A549 treated with AZD2906 at 1 μM for 4 hours (cell line): ENCODE measurements at places on chromosomes 12 and 14. TPM values are rescaled to one million over a fixed set of nuclear protein-coding genes. Genes with fewer than 3 reads are reported as not detected.

The TEX22 gene
- 0.10 to 0.20 TPM (median 0.14 TPM) in 5 replicates for total RNA-seq

The ACSS3 gene
- total RNA-seq, result 0.03 TPM in 1 of 5 replicates, not detected in the others

The STON2 gene
- 1.5 to 2.2 TPM (median 1.7 TPM) in 5 replicates for total RNA-seq

The L2HGDH gene
- total RNA-seq, result 8.5 to 12.0 TPM (median 9.9 TPM) in 5 replicates

The LRRC9 gene
- total RNA-seq, result not detected in 5 replicates

The PIWIL1 gene
- 0.05 to 0.14 TPM in 2 of 5 replicates, not detected in the others for total RNA-seq

The BIN2 gene
- 0.08 to 0.17 TPM (median 0.13 TPM) in 5 replicates for total RNA-seq

The CLEC4D gene
- not detected in 5 replicates for total RNA-seq

The PRIM1 gene
- 22.5 to 29.6 TPM (median 23.8 TPM) in 5 replicates for total RNA-seq

The SLC2A13 gene
- 2.4 to 3.2 TPM (median 2.8 TPM) in 5 replicates for total RNA-seq

The FBLN5 gene
- total RNA-seq, result 5.5 to 7.3 TPM (median 5.9 TPM) in 5 replicates

The LALBA gene
- total RNA-seq, result not detected in 5 replicates

The TAS2R10 gene
- total RNA-seq, result 0.06 to 0.09 TPM in 2 of 5 replicates, not detected in the others

The ACRBP gene
- total RNA-seq, result 0.13 to 0.28 TPM (median 0.17 TPM) in 3 of 5 replicates, not detected in the others

The MMP17 gene
- total RNA-seq, result 8.1 to 12.1 TPM (median 10.5 TPM) in 5 replicates

The HOXC9 gene
- 12.9 to 13.9 TPM (median 13.4 TPM) in 5 replicates for total RNA-seq

The A2M gene
- 0.14 to 0.24 TPM (median 0.14 TPM) in 4 of 5 replicates, not detected in the other for total RNA-seq

The CSAD gene
- total RNA-seq, result 4.8 to 6.8 TPM (median 5.9 TPM) in 5 replicates

The KERA gene
- total RNA-seq, result not detected in 5 replicates

The RTN1 gene
- 0.02 to 0.17 TPM in 2 of 5 replicates, not detected in the others for total RNA-seq

The FITM1 gene
- 0.10 to 0.13 TPM in 2 of 5 replicates, not detected in the others for total RNA-seq

The KRT7 gene
- 5,269 to 6,220 TPM (median 5,903 TPM) in 5 replicates for total RNA-seq

The FLVCR2 gene
- total RNA-seq, result 14.0 to 16.0 TPM (median 14.8 TPM) in 5 replicates

The RDH5 gene
- total RNA-seq, result 1.9 to 2.6 TPM (median 2.1 TPM) in 5 replicates

The KRT74 gene
- 0.02 to 0.03 TPM in 2 of 5 replicates, not detected in the others for total RNA-seq

The RNF41 gene
- 21.7 to 26.5 TPM (median 25.1 TPM) in 5 replicates for total RNA-seq

The EXOC3L4 gene
- 0.60 to 2.3 TPM (median 1.7 TPM) in 5 replicates for total RNA-seq

The ANO2 gene
- total RNA-seq, result 0.07 to 0.21 TPM (median 0.15 TPM) in 5 replicates

The GRIP1 gene
- total RNA-seq, result 2.9 to 6.4 TPM (median 3.6 TPM) in 5 replicates

The ALDH6A1 gene
- 2.0 to 3.1 TPM (median 2.6 TPM) in 5 replicates for total RNA-seq

The DTX1 gene
- total RNA-seq, result 0.26 to 0.45 TPM (median 0.36 TPM) in 5 replicates

The RNASE3 gene
- total RNA-seq, result not detected in 5 replicates

The METAP2 gene
- 113 to 193 TPM (median 120 TPM) in 5 replicates for total RNA-seq

The CRACR2A gene
- 0.86 to 1.9 TPM (median 1.5 TPM) in 5 replicates for total RNA-seq

The MYF5 gene
- total RNA-seq, result not detected in 5 replicates

The GPR132 gene
- 0.40 to 0.68 TPM (median 0.55 TPM) in 5 replicates for total RNA-seq

The ATF7 gene
- total RNA-seq, result 16.4 to 18.3 TPM (median 18.0 TPM) in 5 replicates

The TSPAN9 gene
- total RNA-seq, result 42.3 to 58.5 TPM (median 53.0 TPM) in 5 replicates

The KRT6A gene
- 10.0 to 14.8 TPM (median 12.1 TPM) in 5 replicates for total RNA-seq

The TGFB3 gene
- total RNA-seq, result 0.53 to 0.84 TPM (median 0.68 TPM) in 5 replicates

The RPGRIP1 gene
- total RNA-seq, result 0.10 to 0.31 TPM (median 0.18 TPM) in 5 replicates

The LAG3 gene
- total RNA-seq, result 0.83 to 1.6 TPM (median 1.4 TPM) in 5 replicates

The ACSM4 gene
- total RNA-seq, result not detected in 5 replicates

The SLCO1A2 gene
- total RNA-seq, result 0.17 TPM in 1 of 5 replicates, not detected in the others

The OR6S1 gene
- not detected in 5 replicates for total RNA-seq

The AQP5 gene
- not detected in 5 replicates for total RNA-seq
